ENCODE measurements at places on chromosomes 2 and 18. TPM values are rescaled to one million over a fixed set of nuclear protein-coding genes. Genes with fewer than 3 reads are reported as not detected.

- peak; percentile 13 for DNase-seq
Measured at GRCh38 chr18:57561728-57562423, 24.6 kb downstream of the FECH start.

DNA sequence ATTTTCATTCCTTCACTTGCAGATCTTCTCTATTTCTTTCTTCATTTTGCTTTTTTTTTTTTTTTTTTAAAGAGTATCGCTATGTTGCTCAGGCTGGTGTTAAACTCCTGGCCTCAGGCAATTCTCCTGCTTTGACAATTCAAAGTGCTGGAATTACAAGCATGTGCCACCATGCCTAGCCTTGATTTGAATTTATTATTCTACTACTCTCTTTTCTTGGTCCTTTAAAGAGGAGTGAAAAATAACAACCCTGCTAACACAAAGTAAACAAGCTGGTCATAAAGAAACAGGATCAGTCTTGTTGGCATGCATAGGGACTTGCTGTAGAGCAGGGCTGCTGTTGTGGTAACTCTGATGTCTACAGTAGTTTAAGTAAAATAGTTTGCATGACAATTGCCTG, 1615.3 kb upstream of the ZEB2 start:
- DNase-seq = no peak

- DNase-seq = no peak
Measured at GRCh38 chr2:43482961-43483360, 112.9 kb downstream of the THADA start.

GRCh38 chr2:201151127-201151981, 31.6 kb upstream of the CASP10 start:
- no peak for DNase-seq

- no peak for DNase-seq
Measured at GRCh38 chr2:235706506-235706905, 212.7 kb downstream of the AGAP1 start.

GRCh38 chr2:23703583-23704385, 223.1 kb downstream of the ATAD2B start:
- no peak for DNase-seq

DNA sequence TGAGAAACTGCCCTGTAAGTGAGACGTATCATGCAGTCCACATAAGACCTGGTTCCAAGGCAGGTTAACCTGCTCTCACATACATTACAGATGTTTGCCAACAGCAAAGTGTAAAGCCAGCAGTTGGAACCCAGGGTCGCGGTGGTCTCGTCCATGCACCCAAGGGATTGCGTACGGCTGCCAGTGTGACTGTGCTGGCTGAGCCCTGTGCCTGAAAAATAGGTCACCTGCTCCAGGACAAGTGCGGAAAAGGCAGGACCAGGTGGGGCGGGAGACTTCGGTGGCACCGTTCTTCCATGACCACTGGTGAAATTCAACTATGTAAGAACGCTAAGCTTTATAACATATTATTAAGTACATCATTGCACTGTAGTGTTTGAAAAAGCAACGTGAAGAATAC, 110.5 kb downstream of the MBP start:
- DNase-seq = no peak

DNA sequence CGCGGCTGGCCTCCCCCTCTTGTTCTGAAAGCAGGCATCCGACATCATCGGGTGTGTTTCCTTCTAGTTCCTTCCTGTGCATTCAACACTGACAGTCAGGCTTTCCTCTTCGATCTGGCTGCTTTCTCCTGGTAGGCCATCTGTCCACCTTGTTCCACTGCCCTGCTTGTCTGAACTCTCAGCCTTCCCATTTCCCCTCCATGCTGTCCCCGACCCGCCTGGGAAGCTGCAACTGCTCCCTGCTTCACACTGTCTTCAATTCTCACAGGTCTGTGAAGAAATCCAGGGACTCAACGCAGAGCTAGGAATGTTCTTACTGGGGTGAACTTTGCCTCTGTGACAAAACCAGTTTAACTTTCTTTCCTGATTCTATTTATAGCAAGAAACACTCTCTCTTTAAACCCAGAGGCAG, 43.0 kb downstream of the KIF3C start:
- DNase-seq = no peak

GRCh38 chr2:238947243-238947760, 99.4 kb downstream of the TWIST2 start:
- DNase-seq = no peak

GRCh38 chr2:216108310-216108966, 710 bp upstream of the XRCC5 start:
- DNase-seq = no peak

- DNase-seq = peak; percentile 80
Measured at GRCh38 chr2:6877402-6878304, at the start of gene RSAD2. RSAD2 (plus strand) TSS chr2:6877777; CDS start chr2:6877801, 24 bp downstream.

GRCh38 chr2:238688193-238689153, 159.4 kb upstream of the TWIST2 start:
- no peak for DNase-seq

- DNase-seq = no peak
Measured at GRCh38 chr2:188349019-188349418, 57.3 kb downstream of the GULP1 start.

DNA sequence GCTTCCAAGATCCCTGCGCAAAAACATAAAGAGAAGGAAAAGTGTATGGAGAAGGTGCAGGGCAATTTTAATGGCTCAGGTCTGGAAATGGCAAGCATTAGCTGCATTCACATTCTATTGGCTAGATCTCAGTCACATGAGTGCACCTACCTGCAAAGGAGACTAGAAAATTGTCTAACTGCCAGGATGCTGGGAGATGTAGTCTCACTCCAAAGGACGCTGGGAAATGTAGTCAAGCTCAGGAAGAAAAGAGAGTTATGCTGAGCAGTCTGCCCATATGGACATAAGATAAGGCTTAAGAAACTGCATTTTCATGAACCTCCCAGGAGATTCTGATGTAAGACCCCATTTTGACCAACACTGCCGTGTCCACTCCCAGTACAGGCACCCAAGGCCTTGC, 9.5 kb upstream of the KLHL29 start:
- no peak for DNase-seq

GRCh38 chr2:147511491-147511948, 333.3 kb upstream of the ACVR2A start:
- no peak for DNase-seq

GRCh38 chr2:218360453-218360852, 3.8 kb downstream of the CATIP start:
- no peak for DNase-seq

- DNase-seq = peak; percentile 35
Measured at GRCh38 chr18:48996901-48997463, 46.2 kb upstream of the SMAD7 start.

DNA sequence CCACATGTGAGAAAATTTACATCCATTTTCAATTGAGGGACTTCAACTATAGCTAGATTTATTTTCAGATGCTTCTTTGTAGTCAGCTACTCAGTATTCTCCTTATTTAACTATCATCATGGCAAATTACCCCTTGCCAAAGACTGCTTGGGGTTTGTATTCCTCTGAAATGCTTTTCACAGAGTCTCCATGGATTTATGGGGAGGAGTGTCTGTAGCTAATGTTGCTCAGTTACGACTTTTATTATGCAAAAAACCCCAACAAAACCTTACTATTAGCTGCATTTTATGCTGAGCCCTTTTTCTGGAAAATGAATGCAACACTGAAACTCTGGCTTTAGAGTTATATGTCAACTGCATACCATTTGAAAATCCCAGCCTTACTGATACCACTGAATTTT, 78.6 kb downstream of the RFTN2 start:
- DNase-seq = no peak

GRCh38 chr2:26401739-26402541, at the start of gene DRC1:
DRC1 (plus strand) TSS chr2:26401920; CDS start chr2:26401990, 70 bp downstream.
- DNase-seq = no peak

- no peak for DNase-seq
Measured at GRCh38 chr2:136572335-136572734, 193.0 kb upstream of the THSD7B start.

- no peak for DNase-seq
Measured at GRCh38 chr2:41867553-41867952, 180.3 kb upstream of the PKDCC start.

- DNase-seq = no peak
Measured at GRCh38 chr2:158120102-158120501, 18.4 kb downstream of the UPP2 start.

DNA sequence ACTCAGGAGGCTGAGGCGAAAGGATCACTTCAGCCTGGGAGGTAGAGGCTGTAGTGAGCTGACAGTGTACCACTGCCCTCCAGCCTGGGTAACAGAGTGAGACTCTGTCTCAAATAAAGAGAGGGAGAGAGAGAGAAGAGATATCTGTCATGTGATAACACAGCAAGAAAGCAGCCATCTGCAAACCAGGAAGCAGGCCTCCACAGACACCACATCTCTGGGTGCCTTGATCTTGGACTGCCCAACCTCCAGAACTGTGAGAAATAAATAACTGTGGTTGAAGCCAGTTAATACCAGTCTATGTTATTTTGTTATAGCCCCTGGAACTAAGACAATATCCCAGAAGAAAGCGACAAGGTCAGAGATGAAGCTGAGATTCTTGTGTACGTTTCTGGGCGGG, 2.6 kb upstream of the CCDC68 start:
- no peak for DNase-seq

- DNase-seq = no peak
Measured at GRCh38 chr2:163637871-163638270, 97.9 kb downstream of the FIGN start.

DNA sequence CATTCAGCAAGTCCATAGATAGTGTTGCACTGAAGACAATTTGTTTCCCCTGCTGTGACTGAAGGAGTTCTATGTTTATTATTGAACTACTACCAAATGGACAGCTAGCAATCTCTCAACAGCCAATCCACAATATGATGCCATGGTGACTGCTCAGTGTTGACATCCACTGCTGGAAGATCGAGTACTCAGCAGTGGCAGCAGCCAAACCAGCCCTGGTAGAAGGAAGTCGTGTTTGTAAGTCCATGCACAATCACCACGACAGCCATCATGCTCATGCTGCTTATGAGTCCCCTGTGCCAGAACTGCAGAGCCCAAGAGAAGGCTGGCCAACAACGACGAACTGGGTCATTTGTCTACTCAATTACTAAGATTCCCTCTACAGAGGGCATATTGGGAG, 66.4 kb downstream of the OSR1 start:
- DNase-seq = no peak

DNA sequence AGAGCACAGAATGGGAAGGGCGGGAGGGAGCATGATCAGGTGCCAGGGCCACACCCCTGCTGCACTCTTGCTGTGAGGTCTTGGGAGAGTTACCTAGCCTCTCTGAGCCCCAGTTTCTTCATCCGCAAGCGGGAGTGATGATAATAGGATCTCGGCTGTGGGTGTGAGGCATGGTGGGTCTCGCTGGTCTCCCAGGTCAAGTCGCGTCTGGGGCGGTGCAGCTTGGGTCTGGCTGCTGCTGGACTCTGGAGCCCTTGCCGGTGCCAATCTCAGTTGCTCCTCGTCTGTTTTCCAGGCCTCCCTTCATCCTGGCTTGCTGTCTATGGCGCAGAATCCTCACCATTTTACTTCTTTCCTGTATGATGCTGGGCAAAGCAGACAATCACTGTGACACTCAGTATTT, 130.3 kb upstream of the RAB12 start:
- no peak for DNase-seq

GRCh38 chr2:239299218-239299939, 101.4 kb downstream of the HDAC4 start:
- DNase-seq = no peak

- no peak for DNase-seq
Measured at GRCh38 chr2:4903656-4904348, 788.4 kb upstream of the SOX11 start.

GRCh38 chr2:230676546-230676945, 36.1 kb upstream of the CAB39 start:
- DNase-seq = no peak

The TMEFF2 gene
- not detected for total RNA-seq

The STARD6 gene
- not detected for total RNA-seq

The RGPD4 gene
- total RNA-seq = not detected

The ZAP70 gene
- total RNA-seq = 19.1 TPM

The ZNF804A gene
- total RNA-seq = 4.6 TPM

The C2orf92 gene
- total RNA-seq = 5.1 TPM

The LHCGR gene
- total RNA-seq = not detected

The ARHGAP15 gene
- total RNA-seq = 77.3 TPM

The STPG4 gene
- not detected for total RNA-seq

The C1QL2 gene
- total RNA-seq = not detected

The POTEJ gene
- under 0.01 TPM for total RNA-seq

All from hematopoietic multipotent progenitor cell (in vitro differentiated cells).